ENCODE measurements at places on chromosomes 4 and X.

DNA sequence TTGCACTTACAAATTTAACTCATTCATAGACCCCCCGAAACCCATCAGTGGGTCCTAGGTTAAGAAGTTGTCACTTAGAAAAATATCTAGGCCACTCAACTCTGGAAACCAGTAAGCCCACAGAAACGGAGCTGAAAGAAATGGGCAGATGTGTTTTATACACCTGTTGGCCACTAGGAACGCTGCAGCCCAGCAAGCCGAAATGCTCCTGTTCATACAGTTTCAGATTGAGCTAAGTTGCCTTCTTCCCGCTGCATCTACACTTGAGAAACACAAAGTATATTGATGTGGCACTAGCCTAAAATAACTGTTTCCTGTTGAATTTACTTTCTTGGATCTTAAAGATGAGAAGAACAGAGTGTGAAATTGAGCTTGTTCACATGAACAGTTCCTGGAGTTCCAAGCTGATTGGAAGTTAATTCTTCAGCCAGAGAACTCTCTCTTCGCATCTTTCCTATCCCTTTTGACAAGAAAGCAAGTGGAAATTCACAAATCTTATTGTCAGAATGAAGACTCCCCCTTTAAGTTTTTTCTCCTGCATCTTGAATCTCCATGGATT is 174.1 kb downstream of the RBMX2 start:
- no peak for DNase-seq

DNA sequence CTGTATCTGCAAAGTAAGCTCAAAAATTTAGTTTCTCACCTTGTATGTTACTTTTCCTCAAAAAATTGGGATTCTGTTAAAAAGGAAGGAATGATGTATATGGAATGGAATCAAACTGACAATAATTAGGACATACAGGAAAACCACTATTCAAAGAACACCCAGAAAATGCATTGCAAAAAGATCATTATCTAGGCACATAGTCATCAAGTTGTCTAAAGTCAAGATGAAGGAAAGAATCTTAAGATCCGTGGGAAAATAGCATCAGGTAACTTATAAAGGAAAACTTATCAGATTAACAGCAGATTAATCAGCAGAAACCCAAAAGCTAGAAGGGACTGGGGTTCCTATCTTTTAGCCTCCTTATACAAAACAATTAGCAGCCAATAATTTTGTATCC is 23.1 kb upstream of the PLK4 start:
- no peak for DNase-seq

DNA sequence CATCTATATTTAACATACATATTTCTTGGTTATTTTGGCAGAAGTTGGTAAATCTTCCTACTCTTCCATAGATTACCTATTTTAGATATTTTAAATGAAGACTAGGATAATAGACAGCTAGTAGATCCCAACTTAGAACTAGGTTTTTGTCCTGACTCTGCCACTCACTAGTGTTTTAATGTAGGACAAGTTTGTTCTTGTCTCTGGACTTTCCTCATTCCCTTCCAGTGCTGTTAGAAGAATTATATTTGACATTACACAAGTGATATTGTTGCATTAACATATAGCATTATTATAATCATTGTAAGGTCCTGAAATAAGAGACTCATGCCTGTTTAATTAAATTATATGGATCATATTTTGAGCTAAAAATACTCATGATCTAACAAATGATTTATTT is 24.1 kb upstream of the ALB start:
- no peak for DNase-seq

- DNase-seq, result no peak
These were observed at the start of gene GPR78 for GRCh38 chr4:8580321-8581093. Gene GPR78 (plus strand): TSS chr4:8580392. CDS start chr4:8580983, 591 bp downstream.

DNA sequence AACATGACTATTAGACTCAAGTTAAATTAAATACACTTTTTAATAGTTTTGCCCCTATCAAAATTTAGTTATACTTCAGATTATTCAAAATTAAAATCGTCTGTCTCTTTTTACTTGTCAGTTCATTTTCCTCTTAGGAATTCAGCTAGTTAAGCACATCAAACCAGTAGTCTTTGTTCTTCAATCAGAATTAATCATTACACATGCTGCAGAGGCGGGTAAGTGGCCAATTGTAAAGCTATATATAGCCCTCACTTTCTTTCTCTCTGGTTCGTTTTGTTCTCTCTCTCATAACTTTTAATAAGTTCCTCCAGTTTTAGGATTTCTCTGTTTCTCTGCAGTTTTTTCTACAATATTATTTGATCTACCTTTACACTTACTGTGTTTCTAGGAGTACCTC is 359.1 kb upstream of the PABPC4L start:
- no peak for DNase-seq

DNA sequence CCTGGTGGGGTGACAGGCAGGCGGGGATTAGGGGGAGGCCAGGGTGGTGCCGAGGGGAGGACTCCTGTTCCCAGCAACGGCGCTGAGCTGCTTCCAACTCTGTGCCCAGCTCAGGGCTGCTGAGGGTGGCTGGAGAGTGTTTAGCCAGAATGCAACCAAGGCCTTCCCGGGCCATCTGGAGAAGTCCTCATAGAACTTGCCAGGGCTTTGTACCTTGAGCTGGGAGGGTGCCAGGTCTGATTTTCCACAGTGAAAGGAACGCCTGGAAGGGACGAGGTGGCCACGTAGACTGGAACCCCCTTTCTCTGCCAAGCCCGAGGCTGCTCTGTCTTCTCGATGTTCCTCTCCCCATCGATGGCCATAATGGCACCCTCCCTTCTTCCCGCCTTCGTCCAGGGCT is 57.0 kb upstream of the GPR78 start:
- DNase-seq, result no peak

- no peak for DNase-seq
These were observed 28.3 kb upstream of the UXT start for GRCh38 chrX:47687263-47687662.

DNA sequence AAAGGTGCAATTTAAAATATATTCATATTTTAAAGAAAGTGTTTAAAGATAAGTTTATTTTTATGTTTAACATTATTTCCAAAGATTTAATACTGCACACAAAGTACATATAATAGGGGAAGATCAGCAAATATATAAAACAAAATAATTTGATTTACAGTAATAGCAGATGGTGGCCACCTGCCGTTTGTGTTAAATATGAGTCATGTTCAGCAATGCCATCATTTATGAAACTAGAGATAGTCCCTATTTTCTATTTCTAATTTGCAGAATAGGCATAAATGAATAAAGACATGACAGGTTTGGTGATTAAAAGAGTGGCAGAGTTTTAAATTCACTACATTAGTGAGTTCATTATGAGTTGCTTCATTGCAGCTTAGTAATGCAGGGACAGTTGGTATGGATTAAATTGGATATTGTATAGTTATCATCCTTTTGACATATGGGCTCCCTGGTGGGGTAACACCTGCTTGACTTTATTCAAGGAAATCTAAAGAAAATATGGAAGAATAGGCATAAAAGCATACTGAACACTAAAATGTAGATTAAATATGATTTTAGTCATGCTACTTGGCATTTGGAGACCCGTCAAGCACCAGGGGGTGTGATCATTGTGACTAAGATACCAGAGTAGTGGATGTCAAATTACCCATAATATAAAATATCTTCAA is 78.8 kb upstream of the BANK1 start:
- peak; percentile 99 for DNase-seq

- no peak for DNase-seq
These were observed 58.9 kb downstream of the TLR10 start for GRCh38 chr4:38723726-38724474.

GRCh38 chrX:139298437-139298836 is 232.1 kb upstream of the F9 start:
- no peak for DNase-seq

GRCh38 chr4:2042204-2042946 is 16.8 kb upstream of the NAT8L start:
- DNase-seq, result no peak

DNA sequence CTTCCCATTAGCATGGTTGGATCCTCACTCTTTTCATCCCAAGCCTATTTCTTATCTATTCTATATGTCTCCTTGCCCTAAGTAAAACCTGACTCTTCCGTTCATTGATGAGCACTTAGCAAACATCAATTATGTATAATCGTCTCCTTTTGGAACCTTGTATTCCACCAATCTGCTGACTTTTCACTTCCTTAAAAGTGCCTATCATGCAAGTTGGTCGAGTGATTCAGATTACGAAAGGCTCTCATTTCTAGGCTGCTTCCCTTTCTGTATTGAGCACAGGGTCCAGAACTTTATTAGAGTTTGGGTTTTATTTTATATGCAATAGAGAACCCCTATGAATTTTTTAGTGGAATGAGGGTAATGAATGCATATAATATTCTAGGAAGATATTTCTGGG is 27.1 kb upstream of the ALB start:
- no peak for DNase-seq

GRCh38 chrX:39814391-39814790 is 283.4 kb downstream of the BCOR start:
- DNase-seq, result no peak

DNA sequence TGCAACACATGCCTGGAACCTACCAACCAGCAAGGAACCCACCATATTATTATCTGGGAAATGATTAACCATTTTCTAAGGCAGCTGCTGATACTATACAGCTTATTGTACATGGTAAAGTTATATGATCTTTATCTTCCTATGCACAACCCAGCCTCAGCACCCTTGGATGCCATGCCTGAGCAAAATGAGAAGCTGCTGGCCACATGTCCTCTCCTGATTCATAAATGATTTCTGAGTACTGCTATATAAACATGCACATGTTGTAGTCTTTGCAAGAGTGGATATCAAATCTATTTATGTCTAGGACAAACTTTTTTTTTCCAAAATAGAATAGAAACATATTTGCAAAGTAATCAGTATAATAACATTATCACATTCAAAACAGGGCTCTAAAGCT is 1043.6 kb downstream of the CCSER1 start:
- DNase-seq, result no peak

All from NCI-H446 treated with DMSO at 0.1 percent for 48 hours (cell line).